Posterior cingulate gyrus (tissue), 11 donors: ENCODE measurements at places on chromosomes 3 and 15.

GRCh38 chr15:92393071-92393979, at the start of gene ST8SIA2:
Gene ST8SIA2 (plus strand): TSS chr15:92393881. CDS start chr15:92394065, 184 bp downstream.
- peak; percentile 32 for DNase-seq

DNA sequence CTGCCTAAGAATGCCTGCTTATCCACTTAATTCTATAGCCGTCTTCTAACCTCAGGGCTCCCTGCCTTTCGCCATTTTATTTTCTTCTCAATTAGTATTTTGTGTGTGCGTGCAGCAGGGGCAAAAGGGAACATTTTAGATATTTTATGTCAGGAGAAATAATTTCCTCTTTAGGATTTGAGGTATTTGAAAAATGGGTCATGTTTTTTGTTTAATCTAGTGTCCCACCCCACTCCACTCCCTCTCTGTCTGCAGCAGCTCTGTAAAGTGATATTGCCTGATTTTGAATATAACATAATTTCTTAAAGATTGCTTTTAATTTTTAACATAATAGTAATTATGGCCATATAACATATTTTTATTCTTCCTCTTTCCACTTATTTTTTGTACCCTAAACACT, 593.2 kb upstream of the DPPA4 start:
- DNase-seq = no peak

DNA sequence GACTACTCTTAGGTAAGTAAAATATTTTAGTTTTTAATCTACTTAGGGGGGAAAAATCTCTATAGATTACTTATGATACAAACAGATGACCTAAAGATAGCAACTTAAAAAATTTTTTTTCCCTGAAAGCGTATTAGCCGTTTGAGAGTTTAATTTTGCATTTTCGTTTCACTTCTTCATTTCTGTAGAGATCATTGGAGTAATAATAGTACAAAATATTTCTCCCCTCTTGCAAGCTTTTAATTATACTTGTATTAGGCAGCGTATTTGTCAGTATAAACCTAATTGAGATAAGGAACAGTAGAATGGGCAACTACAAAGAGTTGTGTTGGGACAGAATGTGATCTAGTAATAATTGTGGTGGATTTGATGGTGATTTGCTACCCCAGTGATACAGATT, 10.3 kb downstream of the SKIL start:
- DNase-seq = no peak

DNA sequence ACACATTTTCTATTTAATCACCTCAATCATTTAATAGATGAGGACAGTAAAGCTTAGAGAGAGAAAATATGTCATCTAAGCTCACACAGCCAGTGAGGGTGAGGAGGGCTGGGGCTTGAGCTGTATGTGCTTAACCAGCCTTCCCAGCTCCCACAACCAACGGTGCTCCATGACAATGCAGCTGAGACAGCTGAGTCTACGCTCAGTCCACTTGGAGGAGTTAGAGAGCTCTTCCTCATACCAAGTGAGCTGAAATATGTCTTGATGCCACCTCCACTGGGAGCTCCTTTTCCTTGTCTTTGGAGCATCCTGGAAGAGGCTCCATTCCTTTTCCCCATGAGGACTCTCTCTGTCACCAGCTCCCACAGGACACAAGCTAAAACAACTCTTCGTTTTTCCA, 9.3 kb downstream of the HOMER2 start:
- DNase-seq = no peak

- no peak for DNase-seq
Measured at GRCh38 chr15:75306188-75306587, 23.6 kb downstream of the GOLGA6D start.

- no peak for DNase-seq
Measured at GRCh38 chr3:105608623-105609022, 241.9 kb downstream of the ALCAM start.

GRCh38 chr3:49151610-49152009, 14.5 kb downstream of the CCDC71 start:
- no peak for DNase-seq
